ENCODE measurements at places on chromosomes 4 and X.

- no peak overlapping the region for H3K4me3 ChIP-seq
- H3K27me3 ChIP-seq = no peaks in the 10 kb centered on the region
- no peak overlapping the region for H3K27ac ChIP-seq
- H3K36me3 ChIP-seq = peaks cover 6% of the 10 kb centered on the region
Observed at GRCh38 chrX:397575-397974, 10.9 kb upstream of the PPP2R3B start.

GRCh38 chrX:11143931-11144678 is 33.0 kb downstream of the HCCS start:
- DNase-seq = peak; percentile 36
- no peak overlapping the region for H3K4me3 ChIP-seq
- no peaks in the 10 kb centered on the region for H3K27me3 ChIP-seq
- H3K4me1 ChIP-seq = peaks cover 2% of the 10 kb centered on the region
- no peak overlapping the region for H3K27ac ChIP-seq

DNA sequence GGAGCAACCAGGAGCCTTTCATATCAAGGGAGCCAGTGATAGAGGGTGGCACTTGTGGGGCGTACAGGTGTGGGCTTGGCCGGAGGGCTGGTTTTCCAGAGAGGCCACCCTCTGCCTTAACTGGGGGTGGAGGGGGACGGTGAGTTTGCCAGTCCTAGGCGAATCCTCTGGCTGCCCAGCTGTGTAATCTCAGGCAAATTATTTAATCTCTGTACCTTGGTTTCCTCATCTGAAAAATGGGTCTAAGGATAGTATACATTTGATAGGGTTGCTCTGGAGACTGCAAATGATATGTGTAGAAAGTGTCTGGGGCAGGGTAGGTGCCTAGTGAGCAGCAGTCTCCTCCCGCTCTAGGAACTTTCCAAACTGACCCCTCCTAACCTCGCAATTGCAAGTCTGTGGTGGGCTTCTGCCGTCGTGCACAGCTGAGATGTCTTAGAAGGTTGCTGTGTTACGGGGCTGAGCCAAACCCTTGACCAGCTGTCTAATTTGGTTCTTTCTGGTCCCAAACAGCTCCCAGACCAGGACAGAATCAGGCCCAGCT is 3.8 kb upstream of the CXCR3 start:
- peaks cover 46% of the 10 kb centered on the region for H3K36me3 ChIP-seq
- H3K4me1 ChIP-seq = peaks cover 48% of the 10 kb centered on the region
- peak; percentile 14 for DNase-seq

DNA sequence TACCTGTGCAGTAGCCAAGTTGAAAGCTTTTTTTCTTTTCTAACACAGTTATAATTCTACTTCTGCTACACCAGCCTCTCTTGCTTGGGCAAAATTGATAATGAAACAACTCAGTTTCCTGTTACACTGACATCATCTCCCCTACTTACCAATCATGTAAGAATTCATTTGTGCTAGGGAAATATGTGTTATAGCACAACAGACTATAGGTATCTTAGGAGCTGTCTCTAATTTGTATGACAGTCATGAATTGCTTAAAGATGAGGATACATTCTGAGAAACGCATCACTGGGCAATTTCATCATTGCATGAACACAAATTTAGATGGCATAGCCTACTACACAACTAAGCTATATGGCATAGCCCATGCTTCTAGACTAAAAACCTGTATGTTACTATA is 246.3 kb upstream of the ANKRD50 start:
- no peak for DNase-seq
- no peaks in the 10 kb centered on the region for H3K36me3 ChIP-seq
- no peaks in the 10 kb centered on the region for H3K4me1 ChIP-seq
- H3K27ac ChIP-seq = no peak overlapping the region
- H3K4me3 ChIP-seq = no peak overlapping the region

DNA sequence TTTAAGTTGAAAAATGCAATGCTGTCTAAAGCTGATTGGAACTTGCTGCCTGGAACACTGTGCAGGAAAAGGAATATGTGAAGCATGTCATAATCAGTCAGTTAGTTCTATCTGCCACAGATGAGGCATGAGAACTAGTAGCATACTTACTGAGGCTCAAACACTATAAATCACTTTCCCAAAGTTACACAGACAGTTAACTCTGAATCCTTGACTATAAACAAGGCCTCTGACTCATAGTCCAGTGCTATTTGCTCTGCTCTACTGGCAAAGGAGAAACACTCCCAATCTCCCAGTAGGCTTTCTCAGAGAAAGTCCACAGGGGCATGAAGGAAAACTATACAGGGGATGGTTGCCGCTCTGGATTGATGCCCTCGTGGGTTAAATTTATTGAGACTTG is 2078.4 kb upstream of the TENM3 start:
- H3K36me3 ChIP-seq = no peaks in the 10 kb centered on the region
- no peaks in the 10 kb centered on the region for H3K27me3 ChIP-seq
- DNase-seq = no peak
- no peak overlapping the region for H3K27ac ChIP-seq
- H3K4me3 ChIP-seq = no peak overlapping the region
- no peaks in the 10 kb centered on the region for H3K4me1 ChIP-seq

DNA sequence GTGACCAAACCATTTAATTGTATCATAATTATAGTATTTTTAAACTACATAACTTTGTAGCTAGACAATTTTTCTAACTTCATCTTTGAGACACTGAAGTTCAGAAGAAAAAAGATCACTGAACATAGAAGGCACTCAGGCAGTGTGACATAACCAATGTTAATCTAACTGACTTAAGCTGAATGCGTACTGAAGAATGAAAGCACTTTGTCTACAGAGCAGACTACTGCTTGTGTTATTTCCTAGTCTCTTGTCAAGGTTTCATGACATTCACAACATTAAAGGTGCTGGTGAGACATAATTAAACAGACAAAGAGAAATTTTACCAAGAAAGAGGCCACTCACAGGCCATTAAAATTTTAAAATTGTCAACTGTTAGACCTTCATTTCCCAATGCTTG is 13.5 kb downstream of the AMMECR1 start:
- peaks cover 10% of the 10 kb centered on the region for H3K4me1 ChIP-seq
- H3K27ac ChIP-seq = no peak overlapping the region
- no peak overlapping the region for H3K4me3 ChIP-seq
- no peaks in the 10 kb centered on the region for H3K36me3 ChIP-seq
